HEK293T (cell line): ENCODE measurements at places on chromosomes 2 and 18.

- no peak for DNase-seq
Measured at GRCh38 chr18:34956663-34957062, 84.5 kb upstream of the MAPRE2 start.

DNA sequence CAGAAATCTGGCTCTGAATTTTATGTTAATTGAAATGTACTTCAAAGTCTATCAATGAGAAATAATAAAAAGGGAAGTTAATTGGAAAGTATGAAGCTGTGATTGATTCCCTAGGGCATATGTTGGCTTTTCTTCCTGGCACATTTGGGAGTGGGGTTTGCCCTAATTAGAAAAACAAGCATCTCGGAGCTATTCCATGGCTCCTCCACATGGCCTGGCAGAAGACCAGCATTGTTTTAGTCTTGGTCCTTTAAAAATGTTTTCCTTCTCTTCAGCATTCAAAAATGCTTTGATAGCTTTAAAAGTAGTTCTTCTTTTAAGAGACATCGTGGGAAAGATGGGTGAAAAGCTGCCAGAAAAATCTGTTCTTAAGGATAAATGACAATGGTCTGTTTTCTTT lies 445.5 kb upstream of the PKDCC start:
- no peak for DNase-seq

DNA sequence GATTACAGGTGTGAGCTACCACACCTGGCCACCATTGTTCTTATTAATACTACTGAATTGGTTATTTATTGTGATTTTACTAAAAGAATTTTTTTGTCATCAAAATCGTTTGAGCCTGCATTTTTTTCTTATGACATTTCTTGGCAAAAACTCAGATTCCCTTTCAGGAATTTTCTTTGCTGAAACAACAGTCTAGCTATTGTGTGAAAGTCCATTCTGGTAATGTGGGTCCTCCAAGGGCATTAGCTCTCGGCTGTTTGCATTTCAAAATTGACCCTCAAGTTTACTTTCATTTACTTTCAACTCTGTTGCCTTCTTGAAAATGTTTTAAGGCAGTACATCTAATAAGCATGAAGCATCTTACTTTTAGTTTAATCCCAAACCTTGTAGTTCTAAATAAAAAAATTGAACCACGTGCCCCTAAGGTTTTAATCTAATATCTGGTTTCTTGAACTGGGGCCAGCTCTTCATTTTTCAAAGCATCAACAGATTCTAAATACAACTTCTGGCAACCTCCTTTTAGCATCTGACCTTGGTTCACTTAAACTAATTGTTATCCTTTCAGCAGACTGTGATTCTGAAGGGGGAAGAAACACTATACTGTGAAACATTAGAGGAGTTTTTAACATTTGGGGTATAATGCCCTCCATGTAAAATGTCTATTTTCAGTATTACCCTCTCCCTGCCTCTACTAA lies 325.2 kb upstream of the RAB12 start:
- DNase-seq, result no peak

DNA sequence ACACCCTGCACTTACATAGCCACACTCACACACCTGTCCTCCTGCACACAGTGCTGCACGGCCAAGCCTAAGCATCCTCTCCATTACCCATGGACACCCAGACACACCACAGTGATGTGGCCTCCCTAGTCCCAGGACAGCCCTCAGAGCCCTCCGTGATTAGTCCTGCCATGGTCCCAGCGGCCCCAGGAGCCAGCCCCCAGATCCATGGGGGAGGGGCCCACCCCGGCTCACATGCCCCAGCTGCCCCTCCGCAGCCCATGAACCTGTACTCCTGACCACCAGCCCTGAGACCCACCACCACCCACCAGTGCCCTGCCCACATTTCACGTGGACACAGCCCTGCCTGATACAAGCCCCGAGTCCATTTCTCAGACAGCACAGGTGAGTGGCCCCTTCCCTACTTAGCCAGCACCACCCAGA lies 8.1 kb upstream of the DUSP2 start:
- no peak for DNase-seq
